Liver (tissue), 10 donors: ENCODE measurements at places on chromosomes 4 and X.

DNA sequence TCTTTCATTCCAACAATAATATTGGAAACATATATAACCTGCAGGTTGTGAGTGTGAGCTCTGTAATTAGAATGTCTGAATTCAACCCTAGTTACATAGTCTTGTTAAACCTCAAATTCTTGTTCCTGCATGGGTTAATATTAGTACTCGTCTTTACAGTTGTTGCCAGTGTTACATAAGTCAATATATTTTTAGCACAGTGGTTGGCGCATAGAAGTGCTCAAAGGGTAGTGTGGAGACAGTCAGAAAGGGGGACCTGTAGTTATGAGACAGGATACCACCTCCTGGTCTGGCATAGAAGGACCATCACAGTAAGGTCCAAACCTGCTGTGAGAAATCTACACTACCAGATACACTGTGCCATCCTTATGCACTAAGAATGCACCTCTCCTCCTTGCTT, 1045.9 kb upstream of the SLIT2 start:
- no peak for DNase-seq
- H3K27me3 ChIP-seq: no peaks in the 10 kb centered on the region
- no peak overlapping the region for H3K27ac ChIP-seq
- no peaks in the 10 kb centered on the region for H3K36me3 ChIP-seq
- no peaks in the 10 kb centered on the region for H3K4me1 ChIP-seq

GRCh38 chr4:151204925-151205524, 71.9 kb upstream of the PRSS48 start:
- H3K36me3 ChIP-seq: no peaks in the 10 kb centered on the region
- H3K27ac ChIP-seq: no peak overlapping the region
- DNase-seq: no peak
- H3K4me3 ChIP-seq: no peak overlapping the region
- peaks cover 13% of the 10 kb centered on the region for H3K4me1 ChIP-seq

GRCh38 chr4:6751611-6752485, 30.7 kb upstream of the KIAA0232 start:
- no peaks in the 10 kb centered on the region for H3K27me3 ChIP-seq
- peak overlapping the region; percentile 90 for H3K27ac ChIP-seq
- H3K4me1 ChIP-seq: peaks cover 72% of the 10 kb centered on the region

DNA sequence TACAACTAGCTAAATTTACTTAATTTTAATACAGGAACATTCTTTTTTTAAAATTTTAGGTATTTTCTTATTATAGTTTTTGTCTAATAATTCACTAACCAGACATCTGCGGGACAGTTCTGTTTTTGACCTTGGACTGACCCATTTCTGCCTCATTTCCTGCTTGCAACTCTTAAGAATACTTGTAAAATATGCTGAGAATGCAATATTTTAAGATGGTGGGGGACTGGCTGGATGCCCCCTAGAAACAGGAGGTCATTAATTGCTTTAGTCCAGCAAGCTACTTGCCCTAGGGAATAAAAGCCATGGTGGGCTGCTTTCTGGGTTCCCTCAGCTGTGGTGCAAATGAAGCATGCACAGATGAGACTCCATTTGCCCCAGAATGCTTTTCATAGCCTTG, 2348.4 kb downstream of the PCDH7 start:
- H3K27me3 ChIP-seq: no peaks in the 10 kb centered on the region
- H3K4me3 ChIP-seq: no peak overlapping the region
- H3K4me1 ChIP-seq: peaks cover 9% of the 10 kb centered on the region
- H3K36me3 ChIP-seq: no peaks in the 10 kb centered on the region
- no peak for DNase-seq
- no peak overlapping the region for H3K27ac ChIP-seq

GRCh38 chrX:44143061-44143602, 169.9 kb upstream of the NDP start:
- H3K4me3 ChIP-seq: no peak overlapping the region
- no peaks in the 10 kb centered on the region for H3K27me3 ChIP-seq
- no peak overlapping the region for H3K27ac ChIP-seq
- no peak for DNase-seq
